ENCODE measurements at places on chromosomes 3 and 15.

DNA sequence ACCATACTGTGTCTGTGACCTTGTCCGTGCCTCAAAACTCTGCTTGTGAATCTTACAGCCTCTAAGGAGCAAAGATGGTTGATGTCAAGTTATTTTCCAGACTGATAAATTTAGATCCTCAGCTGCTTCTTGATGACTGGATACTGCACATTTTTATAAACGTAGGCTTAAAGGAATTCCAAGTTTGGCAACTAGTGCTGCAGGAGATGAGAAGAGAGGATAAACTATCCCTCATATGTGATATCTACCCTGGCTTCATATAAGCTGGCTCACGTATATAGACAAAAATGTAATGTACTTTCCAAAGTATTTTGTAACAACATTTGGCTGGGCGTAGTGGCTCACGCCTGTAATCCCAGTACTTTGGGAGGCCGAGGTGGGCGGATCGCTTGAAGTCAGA lies 89.6 kb downstream of the GMPS start:
- DNase-seq: no peak

DNA sequence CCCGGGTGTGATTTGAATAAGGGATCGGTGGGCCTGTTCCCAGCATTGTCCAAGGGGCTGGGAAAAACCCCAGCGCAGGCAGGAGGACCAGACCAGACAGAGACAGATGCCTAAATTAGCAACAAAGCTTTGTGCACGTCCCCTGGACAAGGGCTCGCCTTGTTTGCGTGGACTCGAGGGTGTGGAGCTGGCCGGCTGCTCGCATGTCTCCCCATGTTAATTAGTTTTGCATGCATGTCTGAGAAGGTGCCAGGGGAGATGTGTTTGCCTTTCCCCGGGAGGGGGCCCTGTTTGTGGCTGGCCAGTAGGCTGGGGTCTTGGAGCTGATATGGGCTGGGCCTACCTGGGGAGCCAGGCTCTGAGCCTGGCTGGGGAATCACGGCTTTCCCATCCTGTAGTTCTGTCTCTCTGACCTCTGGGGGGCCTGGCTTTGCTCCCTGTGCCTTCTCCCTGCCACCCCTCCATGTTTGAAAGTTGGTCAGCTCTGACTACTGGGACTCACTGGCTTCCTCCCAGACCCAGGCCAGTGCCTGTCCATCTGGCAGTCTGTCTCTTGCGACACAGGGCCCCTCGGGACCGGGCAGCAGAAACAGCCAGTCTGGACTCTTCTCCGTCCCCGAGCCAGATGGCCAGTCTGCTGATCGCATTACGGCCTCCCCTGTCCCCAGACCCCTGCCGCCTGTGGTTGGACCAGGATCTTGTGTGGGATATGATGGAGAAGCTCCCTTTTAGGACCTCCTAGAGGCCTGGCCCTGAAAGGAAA lies 55.4 kb upstream of the POLG start:
- DNase-seq: peak; percentile 52

GRCh38 chr3:38645076-38645475 lies 4.4 kb downstream of the SCN5A start:
- no peak for DNase-seq

DNA sequence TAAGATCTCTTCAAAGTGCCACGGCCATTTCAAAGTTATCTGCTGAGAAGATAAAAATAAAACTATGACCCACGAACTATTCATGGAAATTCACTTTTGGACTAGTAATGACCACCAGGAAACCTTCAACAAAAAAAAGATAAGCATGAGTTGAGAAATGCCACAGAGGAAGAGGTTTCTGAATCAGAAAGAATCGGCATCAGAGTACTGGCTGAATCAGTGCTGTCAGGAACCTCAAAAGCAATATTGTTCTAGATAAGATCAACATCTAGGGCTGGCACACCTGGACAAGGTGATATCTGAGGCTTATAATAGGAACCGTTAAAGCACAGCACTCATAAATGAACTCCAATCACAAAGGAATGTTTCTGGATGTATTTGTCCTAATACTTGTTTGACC lies 72.7 kb downstream of the PEAK1 start:
- DNase-seq: no peak

- no peak for DNase-seq
These were observed 8.4 kb upstream of the SPESP1 start for GRCh38 chr15:68921926-68922325.

- no peak for DNase-seq
These were observed 108.6 kb upstream of the LRRFIP2 start for GRCh38 chr3:37283011-37283410.

DNA sequence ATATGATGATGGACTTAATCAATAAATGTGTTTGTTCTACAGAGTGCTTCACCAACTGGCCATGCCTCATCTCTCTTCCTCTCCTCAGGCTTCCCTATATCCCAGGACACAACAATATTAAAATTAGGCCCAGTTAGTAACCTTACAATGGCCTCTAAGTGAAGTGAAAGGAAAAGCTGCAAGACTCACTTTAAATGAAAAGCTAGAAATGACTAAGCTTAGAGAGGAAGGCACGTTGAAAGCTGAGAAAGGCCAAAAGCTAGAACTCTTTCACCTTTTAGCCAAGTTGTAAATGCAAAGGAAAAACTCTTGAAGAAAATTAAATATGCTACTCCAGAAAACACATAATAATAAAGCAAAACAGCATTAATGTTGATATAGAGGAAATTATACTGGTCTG lies 1010.3 kb downstream of the NAALADL2 start:
- DNase-seq: no peak

- no peak for DNase-seq
These were observed 27.4 kb upstream of the SRGAP3 start for GRCh38 chr3:9276761-9277370.

GRCh38 chr3:155032918-155033317 lies 47.2 kb upstream of the MME start:
- no peak for DNase-seq

GRCh38 chr3:192825216-192825615 lies 92.4 kb downstream of the MB21D2 start:
- no peak for DNase-seq

DNA sequence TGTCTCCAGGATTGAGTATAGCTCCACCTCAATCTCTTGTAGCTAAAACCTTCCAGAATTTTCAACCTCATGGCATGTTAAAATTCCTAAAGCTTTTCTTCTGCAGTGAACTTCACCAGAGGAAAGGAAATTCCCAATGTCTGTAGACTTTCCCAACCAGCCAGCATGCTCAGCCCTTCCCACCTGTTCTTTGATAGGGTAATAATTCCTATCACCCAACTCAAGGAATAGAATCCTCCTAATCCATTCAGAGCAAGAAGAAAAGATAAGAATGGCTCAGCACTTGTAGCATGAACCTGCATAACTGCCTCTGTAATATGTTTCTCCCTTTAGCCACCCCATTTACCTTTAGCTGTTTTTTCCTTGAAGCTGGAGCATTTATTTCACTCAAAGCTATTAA lies 301.8 kb upstream of the GADL1 start:
- DNase-seq: no peak

DNA sequence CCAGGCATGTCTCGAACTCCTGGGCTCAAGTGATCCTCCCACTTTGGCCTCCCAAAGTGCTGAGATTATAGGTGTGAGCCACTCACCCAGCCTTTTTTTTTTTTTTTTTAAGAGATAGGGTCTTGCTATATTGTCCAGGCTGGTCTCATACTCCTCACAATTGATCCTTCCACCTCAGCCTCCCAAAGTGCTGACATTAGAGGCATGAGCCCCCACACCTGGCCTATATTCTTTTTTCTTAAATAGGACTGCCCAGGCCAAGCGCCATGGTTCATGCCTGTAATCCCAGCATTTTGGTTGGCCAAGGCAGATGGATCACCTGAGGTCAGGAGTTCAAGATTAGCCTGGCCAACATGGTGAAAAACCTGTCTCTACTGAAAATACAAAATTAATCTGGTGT lies 12.5 kb downstream of the NR1I2 start:
- no peak for DNase-seq

- DNase-seq: no peak
These were observed 36.5 kb downstream of the BOC start for GRCh38 chr3:113247675-113248458.

DNA sequence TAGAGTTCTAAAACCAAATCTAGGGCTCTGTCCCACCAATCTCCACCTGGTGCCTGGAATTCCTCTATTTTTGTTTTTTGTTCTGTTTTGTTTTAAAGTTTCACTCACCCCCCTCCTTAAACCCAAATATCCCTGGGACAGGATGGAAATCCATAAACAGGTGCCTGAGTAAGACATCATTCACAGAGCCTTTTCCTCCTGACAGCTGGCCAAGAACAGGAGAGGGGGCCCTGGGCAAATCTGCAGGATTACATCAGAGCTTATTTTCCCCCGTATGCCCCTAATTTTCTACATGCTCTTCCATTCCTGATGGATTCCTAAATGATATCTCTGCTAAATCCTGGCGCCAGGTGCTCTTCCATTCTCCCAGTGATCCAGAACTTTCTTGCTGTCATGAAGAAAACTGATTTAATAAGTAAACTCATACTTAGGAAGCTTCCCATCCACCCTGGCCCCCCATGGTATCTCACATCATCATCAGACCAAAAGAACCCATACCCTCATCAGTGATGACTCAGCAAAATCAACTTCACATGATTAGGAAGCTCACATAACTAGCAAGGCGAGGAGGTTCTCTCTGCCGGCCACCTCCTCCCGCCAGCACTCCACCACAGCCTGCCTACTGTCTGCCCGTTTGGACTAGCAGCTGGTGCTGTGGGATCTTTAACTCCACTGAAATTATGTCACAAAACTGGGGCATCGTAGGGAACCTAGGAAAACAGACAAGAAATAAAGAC lies 61.0 kb downstream of the LIPC start:
- no peak for DNase-seq

DNA sequence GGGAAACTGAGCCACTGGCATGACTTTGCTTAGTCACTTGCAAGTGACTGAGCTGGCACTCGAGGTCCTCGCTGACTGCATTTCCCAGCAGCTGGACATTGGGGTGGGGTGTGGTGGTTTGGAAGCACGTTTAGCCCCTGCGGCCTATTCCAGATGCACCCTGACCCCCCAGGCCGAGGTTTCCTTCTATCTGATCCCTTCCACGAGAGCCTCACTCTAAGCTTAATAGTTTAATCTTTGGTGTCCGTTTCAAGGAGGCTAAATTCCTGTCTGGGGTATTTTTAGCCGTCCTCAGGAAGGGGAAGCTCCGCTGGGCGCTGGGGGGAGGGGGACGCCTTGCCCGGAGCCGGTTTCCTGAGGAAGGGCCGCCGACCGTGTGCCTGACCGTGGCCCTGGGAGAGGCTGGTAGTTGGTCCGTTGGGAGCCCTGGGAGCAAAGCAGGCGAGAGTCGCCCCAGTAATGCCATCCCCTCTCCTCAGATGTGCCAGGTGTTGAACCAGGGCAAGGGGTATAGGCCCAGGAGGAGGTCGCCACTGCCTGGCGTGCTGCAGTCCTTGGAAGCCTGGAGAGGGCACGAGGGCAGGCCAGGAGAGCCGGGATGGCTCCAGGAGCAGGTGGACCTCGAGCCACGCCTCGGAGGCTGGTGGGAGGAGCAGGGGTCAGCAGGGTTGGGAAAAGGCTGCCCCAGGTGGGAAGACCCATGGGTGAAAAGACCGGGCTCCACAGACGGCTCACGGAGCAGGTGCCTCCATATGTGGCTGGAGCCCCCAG lies 37.2 kb downstream of the IDH2 start:
- no peak for DNase-seq

- no peak for DNase-seq
These were observed 5.2 kb downstream of the PARP3 start for GRCh38 chr3:51947215-51947900.

GRCh38 chr15:72722071-72722696 lies 36.2 kb downstream of the BBS4 start:
- DNase-seq: peak; percentile 52

- DNase-seq: no peak
These were observed 21.0 kb downstream of the AP3B2 start for GRCh38 chr15:82688691-82689090.

GRCh38 chr15:49015896-49016295 lies 30.4 kb downstream of the SECISBP2L start:
- no peak for DNase-seq

- no peak for DNase-seq
These were observed 67.9 kb upstream of the KY start for GRCh38 chr3:134718726-134719125.

DNA sequence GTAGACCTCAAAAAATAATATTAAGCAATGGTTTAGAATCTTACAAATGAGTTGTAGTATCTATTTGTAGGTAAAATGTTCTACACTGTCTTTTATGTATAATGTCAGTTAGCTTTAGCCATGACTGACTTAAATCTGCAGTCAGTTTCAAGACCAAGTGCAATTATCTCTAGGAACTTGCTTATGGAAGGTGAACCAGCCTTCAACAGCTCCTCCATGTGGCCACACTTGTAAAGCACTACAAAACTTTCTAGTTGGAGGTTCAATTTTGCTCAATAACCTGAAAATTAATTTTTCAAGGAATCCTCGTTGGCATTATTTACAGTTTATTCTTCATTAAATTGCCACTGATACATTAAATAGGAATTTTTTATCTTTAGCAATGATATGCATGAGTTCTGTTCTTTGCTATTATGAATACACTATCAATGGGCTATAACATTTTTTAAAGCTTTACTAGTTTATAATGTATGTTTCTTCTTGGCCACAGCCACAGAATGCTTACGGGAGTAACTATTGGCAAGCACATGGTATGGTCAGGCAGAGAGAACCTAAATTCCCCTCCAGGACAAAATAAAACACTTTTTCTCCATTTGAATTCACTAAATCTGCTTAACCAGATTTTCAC lies 315.3 kb upstream of the UBE2E2 start:
- DNase-seq: peak; percentile 6

DNA sequence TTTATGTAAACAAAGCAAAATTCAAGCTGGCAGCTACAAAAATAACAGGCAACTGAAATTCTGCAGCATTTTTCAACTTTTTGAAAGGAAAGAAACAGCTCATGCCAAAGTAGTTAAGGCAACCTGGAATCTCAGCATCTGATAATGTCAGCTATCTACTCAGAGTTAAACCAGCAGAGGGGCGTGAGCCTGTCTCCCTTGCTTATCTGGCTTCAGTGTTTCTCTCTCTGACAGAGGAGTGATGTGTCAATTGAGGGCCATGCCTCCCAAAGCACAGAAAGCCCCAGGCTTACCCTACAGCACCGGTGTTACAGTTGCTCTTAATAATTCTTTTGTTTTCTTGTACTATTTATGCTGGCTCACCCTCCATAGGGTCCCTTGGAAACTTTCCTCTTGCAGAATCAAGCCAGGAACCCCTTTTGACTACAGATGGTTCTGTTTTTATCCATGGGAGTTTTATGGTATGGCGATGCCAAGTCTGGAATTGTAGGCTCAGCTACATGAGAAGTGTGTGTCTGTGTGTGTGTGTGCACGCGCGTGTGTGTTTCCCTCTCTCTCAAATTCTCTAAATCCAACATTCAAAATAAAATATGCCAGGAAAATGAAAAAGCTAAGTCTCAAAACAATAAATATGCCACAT lies 7.3 kb downstream of the TMEM212 start:
- no peak for DNase-seq

GRCh38 chr3:49346797-49347251 lies 7.0 kb upstream of the USP4 start:
- DNase-seq: no peak

DNA sequence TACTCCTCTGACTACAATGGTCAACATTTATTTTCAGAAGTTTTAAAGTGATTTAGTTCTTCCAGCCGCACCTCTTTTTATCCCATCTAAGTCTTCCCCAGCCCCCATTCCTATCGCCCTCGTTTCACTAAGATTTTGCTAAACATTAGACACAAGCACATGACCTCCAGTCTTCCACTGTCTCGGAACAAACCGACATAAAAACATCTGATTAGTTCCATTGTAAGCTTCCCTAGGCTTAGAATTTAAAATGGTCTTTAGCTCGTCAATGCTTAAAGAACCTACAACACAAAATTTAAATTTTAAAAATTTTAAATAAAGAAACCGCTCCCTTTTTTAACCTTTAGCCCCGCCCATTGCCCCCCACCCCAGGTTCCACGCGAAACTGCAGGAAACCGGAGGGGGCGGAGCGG lies 284 bp upstream of the TSC22D2 start:
- DNase-seq: no peak
